ENCODE measurements at places on chromosomes 4 and X. TPM values are rescaled to one million over a fixed set of nuclear protein-coding genes. Genes with fewer than 3 reads are reported as not detected.

DNA sequence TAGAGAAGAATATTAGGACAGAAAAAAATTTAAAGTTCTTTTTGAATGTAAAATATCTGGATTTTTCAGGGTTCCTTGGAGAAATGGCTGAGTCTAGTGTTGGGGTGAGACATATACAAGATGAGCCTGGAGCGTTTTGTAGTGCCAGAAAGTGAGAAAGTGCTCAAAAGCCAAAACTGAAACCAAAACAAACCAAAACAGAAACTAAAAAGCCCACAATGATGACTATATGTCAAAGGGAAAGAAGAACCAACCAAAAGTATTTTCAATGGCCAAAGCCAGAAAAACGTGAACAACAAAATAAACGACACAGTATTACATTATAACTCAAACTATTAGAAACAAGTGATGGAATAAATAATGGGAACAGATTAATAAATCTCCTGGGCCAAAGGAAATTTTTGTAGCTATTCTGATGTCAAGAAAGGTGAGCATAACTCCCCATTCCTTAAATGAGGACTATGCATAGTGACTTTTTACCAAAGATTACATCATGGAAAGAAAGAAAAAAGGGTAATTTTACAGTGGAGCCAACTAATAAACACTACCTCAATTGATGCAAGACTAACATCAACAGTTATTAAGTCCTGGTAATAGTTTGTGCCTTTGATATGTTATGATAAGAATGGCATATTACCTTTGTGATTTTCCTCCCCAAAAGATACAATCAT lies 1137.6 kb downstream of the C4orf33 start:
- no peak for DNase-seq

GRCh38 chrX:17563515-17563914 lies 173.8 kb upstream of the SCML1 start:
- no peak for DNase-seq

DNA sequence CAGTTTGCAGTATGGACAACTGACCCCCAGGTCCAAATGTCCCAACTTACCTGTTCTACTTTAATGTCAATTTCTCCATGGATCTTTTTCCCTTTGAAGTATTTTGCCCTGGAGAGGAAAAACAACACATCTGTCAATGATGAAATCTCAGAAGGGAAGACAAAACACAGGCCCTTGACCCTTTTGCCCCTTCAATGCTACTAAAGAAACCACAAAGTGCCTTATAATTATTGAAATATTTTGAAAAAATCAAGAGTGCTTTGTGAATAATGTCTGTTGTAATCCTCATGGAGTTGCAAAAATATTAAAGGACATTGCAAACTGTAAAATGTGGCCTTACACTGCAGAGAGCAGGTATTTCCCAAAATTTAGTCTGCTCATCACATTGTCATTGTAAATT lies 12.6 kb downstream of the SYN1 start:
- DNase-seq, result no peak

The REELD1 gene
- not detected for total RNA-seq

GRCh38 chr4:32475710-32476109 lies 1755.5 kb downstream of the PCDH7 start:
- no peak for DNase-seq

GRCh38 chr4:94407846-94408245 lies 43.9 kb upstream of the PDLIM5 start:
- no peak for DNase-seq

DNA sequence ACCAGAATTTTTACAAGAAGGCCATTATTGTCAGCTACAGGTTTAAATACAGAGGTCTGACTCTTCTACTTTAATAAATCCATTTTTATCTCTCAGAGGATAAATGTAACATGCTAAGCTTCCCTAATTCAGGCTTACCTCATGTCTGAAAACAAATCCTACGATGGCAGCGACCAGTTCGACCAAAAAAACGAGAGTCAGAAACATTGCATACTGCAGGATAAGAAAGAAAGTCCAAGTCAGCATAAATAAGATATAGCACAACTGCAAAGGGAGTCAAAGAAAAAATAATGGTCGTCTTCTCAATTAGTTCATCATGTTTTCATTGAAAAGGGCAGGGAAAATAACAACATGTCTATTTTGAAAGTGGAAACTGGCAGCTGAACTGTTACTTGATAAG lies 1.6 kb downstream of the TSPAN6 start:
- no peak for DNase-seq

- no peak for DNase-seq
These were observed 247.9 kb upstream of the GALNTL6 start for GRCh38 chr4:171565130-171565788.

The USP17L30 gene
- total RNA-seq, result not detected

The NAP1L2 gene
- total RNA-seq, result 15.8 TPM

DNA sequence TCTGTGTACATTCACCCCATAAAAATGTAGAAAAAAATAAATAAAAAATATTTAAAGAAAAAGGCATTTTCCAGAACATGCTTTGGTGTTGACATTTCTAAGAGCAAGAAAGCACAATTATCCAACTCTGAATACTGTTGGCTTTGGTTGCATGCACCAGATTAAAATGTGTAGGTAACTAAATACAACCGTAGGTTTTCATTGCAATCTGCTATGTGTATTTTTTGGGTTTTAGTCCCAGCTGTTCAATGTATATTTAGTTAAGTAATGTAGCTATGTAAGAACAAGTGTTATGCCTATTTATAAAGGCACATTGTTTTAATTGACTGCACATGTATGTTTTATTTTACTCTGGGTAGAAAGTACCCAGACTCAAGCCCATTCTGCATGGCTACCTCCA lies 108.1 kb upstream of the PAQR3 start:
- no peak for DNase-seq

- DNase-seq, result no peak
These were observed 19.3 kb downstream of the DCTD start for GRCh38 chr4:182897601-182898478.

DNA sequence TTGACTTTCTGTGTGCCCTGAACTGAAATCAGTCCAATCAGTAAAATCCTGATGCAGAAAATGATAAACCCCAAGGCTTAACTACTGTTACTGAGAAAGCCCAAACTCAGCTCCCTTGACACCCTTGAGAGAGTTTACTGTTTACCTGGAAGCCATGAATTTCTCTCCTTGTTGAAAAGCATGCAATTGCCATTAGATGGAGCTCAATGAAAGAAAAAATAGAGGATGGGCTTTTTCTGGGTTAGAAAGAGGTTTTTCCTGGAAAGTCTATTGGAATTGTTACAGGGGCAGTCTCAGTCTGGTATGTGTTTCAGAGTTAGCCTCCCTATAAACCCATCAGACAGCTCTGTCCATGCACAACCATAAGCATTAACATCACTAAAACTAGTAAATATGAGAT lies 66.4 kb upstream of the C4orf54 start:
- DNase-seq, result no peak

GRCh38 chr4:14867847-14868246 lies 134.4 kb upstream of the CPEB2 start:
- DNase-seq, result no peak

The CT45A10 gene
- not detected for total RNA-seq

DNA sequence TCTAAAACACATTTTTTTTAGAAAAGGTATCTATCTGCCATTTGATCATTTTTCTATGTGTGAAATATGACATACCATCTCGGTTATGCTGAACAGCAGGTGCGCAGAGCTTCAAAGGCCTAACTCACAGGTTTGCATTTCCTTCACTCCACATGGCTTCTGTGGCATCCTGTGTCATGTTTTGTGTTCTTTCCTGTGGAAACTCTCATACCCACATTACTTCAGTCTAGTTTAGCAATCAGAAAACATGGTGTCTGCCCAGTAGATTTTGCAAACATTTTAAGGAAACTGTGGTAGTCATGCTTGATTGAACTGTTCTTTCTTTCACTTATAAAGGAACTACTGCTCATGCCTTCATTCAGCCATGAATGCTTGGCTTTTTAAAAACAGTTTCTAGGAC lies 11.3 kb upstream of the ARAP2 start:
- no peak for DNase-seq

- DNase-seq, result no peak
These were observed 33.0 kb downstream of the GRK4 start for GRCh38 chr4:2996415-2996814.

The IL9R gene
- 0.28 TPM for total RNA-seq

The MAGEA12 gene
- not detected for total RNA-seq

The IL2RG gene
- total RNA-seq, result not detected

The F9 gene
- total RNA-seq, result not detected

DNA sequence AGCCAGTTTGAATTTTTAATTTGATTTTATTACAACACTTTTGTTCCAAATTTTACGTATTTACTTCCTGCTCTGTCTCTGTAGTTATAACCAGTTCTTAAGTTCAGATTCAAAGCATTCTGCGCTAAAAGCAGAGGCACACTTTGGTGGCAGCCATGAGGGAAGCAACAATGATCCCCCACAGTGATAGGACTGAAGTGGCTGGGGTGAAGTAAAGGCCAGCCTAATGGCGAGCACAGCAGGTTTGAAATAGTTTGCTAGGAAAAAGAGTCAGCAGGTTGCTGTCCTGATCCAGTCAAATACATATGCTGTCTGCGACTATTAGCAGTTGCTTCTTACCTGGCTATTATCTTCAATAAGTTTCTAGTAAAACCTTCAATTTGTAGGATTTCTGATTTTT lies 176.3 kb downstream of the RPA4 start:
- DNase-seq, result peak; percentile 5

DNA sequence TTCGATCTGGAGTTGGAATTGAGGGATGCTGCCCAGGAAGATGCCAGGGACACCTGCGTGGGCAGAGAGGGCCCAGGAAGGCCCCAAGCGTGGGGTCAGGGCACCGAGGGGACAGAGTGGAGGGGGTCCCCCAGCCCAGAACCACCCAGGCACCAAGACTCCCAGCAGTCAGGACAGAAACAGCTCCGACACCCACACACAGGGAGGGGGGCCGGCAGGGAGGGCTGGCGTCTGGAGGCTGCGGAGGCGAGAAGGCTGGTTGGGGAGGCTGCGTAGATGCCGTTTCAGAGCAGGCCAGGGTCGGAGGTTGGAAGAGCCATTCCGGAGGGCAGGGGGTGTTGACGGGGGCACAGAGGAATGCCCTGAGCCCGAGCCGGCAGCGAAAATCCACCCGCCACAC lies 23.6 kb downstream of the ATP5ME start:
- no peak for DNase-seq

DNA sequence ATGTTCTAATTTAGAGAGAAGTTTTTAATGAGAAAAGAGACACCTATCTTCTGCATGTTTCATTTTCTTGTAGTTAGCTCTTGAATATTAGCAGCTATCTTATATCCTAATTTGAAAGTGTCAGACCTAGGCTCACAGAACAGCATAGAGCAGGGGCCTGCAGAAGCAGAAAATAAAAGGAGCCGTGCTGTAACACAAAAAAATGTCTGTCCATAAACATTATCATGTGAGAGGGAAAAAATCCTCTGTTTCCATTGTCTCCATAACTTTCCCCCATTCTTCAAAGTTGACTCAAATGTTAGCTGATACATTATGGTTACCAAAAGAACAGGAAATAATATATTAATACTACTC lies 329.2 kb upstream of the EPHA5 start:
- DNase-seq, result no peak

DNA sequence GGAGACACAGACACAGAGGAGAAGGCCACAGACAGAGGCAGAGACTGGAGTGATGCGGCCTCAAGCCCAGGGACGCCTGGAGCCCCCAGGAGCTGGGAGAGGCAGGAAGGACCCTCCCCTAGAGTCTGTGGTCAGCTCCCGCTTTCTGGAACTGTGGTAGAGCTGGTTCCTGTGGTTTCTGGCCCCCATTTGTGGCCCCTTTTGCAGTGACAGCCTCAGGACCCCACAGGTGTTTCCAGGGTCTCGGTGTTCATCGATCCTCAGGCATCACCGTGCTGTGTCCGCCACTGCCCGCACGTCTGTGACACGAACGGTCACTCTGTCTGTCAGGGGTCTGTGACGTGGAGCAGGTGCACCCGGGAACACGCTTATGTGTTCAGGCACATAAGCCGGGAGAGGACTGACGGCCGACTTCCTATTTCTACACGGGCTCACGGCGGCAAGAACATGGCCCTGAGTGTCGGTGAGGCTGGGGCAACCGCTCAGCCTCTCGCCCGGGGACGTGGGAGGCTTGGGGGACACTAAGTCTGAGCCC lies 7.9 kb downstream of the GTPBP6 start:
- no peak for DNase-seq

GRCh38 chr4:87108142-87108546 lies 112.3 kb downstream of the KLHL8 start:
- DNase-seq, result no peak

- no peak for DNase-seq
These were observed 173.9 kb upstream of the KLF3 start for GRCh38 chr4:38489924-38490639.

DNA sequence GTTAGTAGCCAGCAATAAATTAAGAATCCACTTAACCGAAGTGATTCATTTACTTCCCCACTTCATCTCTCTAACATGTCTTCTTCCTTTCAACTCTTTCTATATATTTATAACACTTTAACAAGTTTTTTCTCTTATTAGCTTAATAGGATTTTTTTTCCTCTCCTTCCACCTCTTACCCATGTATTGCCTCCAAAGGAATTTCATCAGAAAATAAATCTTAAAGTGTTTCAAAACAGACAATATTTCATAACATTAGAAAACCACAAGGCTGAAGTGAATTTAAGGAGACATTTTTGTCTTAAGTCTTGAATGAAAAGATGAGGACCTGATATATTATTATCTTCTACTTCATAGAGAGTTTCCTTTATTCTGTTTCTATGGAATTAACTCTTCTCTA lies 101.5 kb downstream of the PDGFC start:
- no peak for DNase-seq

DNA sequence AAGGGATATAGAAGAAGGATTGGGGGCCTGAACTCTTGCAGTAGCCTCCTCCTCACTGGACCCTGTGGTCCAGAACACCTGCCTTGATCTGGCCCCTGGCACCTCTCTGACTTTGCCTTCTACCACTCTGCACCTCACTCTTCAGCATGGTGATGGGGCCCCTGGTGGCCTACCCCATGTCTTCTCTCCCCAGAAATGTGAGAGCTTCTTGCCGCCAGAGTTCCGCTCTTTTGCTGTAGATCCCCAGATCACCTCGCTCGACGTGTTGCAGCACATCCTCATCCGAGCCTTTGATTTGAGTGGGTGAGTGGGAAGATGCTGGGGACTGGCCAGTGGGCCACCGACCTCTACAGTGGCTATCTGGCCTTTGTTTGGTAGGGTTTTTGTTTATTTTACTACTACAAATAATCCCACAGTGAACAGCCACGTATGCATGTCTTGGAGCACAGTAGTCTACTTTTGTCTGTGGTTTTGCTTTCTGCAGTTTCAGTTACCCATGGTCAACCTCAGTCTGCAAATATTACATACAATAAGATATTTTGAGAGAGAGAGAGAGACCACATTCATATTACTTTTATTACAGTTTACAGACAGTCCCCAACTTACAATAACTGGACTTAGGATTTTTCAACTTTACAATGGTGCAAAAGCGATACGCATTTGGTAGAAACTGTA lies 1.8 kb downstream of the TBC1D25 start:
- no peak for DNase-seq

Data from H1 (cell line).